CD8-positive, alpha-beta memory T cell (primary cell): ENCODE measurements at places on chromosomes 1 and 21. TPM values are rescaled to one million over a fixed set of nuclear protein-coding genes. Genes with fewer than 3 reads are reported as not detected.

- no peak for DNase-seq
Measured at GRCh38 chr21:39020751-39021477, 162.3 kb downstream of the PSMG1 start.

DNA sequence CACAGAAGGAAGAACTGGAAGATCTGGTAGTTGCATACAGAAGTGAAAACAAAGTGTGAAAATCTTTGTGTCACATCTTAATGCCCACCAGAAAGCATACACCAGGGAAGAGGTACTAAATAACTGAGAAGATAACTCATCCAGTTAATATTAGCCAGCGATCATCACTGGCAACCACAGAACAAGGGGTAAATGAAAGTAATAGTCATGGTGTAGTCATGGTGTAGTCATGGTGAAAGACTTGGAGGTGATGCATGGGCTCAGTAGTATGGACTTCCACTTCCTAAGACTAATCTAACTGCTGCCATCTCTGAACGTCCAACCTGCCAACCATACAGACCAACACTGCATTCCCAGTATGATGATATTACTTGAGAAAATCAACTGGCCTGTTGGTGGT lies 481.2 kb upstream of the NR5A2 start:
- DNase-seq: no peak

DNA sequence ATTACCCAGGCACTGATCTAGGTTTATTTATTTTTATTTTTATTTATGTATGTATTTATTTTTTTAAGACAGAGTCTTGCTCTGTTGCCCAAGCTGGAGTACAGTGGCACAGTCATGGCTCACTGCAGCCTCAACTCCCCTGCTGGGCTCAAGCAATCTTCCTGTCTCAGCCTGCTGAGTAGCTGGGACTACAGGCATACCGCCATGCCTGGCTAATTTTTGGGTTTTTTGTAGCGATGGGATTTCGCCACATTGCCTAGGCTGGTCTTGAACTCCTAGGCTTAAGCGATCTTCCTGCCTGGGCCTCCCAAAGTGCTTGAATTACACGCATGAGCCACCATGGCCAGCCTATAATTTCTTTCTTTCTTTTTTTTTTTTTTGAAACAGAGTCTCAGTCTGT lies 9.4 kb downstream of the PHACTR4 start:
- no peak for DNase-seq

Gene LCE3E
- not detected for total RNA-seq

DNA sequence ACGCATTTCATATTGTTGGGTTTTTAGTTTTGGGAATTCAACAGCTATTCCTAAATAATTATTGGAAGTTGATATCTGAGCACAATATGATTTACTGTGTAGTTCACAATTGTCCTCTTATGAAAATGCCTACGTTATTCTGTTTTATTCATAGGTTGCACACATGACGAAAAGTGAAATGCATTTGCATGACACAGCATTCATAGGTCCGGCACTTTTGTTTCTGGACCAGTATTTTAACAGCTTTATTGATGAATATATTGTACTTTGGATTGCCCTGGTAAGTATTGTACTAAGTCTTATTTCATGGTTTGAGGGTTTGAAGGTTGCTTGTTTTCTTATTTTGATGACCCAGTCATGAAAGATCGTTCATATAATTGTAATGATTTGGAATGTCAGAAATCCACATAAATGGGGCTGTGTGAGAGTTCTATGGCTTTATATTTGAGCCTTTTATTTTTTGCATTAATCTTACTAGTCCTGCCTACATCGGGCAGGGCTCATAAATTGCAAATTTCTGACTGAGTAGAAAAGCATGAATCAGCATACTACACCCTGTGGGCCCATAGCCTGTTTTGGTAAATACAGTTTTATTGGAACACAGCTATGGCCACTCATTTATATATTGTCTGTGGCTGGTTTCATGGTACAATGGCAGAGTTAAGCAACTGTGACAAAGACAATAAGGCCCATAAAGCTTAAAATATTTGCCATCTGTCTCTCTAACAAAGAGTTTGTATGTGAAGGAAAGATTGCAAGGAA lies 17.0 kb downstream of the DENND2D start:
- DNase-seq: no peak

Gene CZIB
- total RNA-seq: 58.0 TPM

DNA sequence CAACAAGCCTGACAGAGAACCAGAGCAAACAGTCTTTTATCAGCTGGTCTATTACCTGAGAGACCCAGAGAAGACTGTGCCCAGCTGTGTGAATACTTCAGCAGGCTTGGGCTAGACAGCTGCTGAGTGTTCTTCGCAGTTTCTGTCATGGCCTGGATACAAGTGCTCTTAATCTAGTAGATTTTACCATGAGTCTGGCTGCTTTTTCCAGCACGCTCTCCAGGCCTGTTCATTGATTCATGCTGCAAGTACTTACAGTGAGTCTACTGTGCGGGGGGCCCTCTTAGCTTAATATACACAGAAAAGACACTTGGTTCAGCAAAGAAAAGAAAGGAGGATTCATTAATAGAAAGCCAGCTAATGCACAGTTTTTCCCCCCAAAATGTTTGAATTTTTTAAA lies 48.5 kb downstream of the RGS7 start:
- no peak for DNase-seq

Gene OR2L5
- not detected for total RNA-seq

DNA sequence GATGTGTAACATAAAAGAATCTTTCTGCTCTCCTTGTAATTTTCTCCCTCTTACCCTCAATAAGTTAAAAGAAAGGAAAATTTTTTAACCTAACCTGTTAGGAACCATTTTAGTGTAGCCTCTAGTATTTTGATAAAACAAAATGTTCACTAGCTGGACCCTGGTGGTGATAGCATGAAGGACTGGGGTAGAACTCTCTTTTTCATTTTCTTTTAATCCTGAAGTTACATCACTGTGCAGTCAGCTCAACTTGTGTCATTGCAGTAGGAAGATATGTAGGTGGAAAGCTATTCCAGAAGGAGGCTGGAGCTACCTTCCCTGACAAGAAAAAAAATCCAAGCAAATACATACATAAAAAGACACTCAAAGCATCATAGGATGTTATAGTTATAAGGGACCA lies 39.3 kb downstream of the NFIA start:
- DNase-seq: no peak

GRCh38 chr1:32755098-32755809 lies 52.7 kb upstream of the SYNC start:
- no peak for DNase-seq

DNA sequence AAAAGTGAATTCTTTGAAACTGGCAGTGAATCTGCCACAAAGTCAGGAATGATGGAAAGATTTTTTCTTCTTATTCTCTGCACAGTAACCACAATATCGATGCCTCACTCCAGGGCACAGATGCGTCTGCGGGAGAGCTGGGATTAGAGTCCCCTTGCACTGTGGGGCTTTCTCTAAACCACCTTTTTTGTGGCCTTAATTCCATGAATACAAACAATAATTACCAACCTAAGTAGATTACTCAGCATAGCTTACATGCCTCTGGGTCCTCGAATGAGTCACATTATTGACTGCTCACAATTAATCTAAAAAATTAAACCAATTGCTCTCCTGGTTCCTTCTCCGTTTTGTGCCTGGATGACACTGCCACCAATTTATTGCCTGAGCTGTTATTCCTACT lies 125.8 kb downstream of the KAZN start:
- no peak for DNase-seq

- no peak for DNase-seq
Measured at GRCh38 chr1:45552331-45552730, 1.7 kb downstream of the AKR1A1 start.

- DNase-seq: no peak
Measured at GRCh38 chr1:147904726-147905125, 2.1 kb downstream of the GJA8 start.

- DNase-seq: no peak
Measured at GRCh38 chr1:184153731-184154130, 102.2 kb downstream of the TSEN15 start.

Gene FMN2
- not detected for total RNA-seq
